ENCODE measurements at places on chromosomes 1 and 21. TPM values are rescaled to one million over a fixed set of nuclear protein-coding genes. Genes with fewer than 3 reads are reported as not detected.

The ZNF687 gene
- 26.5 TPM for total RNA-seq

The DCST2 gene
- total RNA-seq, result 0.16 TPM

The CELF3 gene
- not detected for total RNA-seq

The RUNX3 gene
- total RNA-seq, result 218 TPM

The RPTN gene
- not detected for total RNA-seq

Data from CD8-positive, alpha-beta memory T cell (primary cell).